ENCODE measurements at places on chromosomes 1 and 21.

GRCh38 chr1:980137-980571, 1.7 kb downstream of the PERM1 start:
- DNase-seq: no peak

DNA sequence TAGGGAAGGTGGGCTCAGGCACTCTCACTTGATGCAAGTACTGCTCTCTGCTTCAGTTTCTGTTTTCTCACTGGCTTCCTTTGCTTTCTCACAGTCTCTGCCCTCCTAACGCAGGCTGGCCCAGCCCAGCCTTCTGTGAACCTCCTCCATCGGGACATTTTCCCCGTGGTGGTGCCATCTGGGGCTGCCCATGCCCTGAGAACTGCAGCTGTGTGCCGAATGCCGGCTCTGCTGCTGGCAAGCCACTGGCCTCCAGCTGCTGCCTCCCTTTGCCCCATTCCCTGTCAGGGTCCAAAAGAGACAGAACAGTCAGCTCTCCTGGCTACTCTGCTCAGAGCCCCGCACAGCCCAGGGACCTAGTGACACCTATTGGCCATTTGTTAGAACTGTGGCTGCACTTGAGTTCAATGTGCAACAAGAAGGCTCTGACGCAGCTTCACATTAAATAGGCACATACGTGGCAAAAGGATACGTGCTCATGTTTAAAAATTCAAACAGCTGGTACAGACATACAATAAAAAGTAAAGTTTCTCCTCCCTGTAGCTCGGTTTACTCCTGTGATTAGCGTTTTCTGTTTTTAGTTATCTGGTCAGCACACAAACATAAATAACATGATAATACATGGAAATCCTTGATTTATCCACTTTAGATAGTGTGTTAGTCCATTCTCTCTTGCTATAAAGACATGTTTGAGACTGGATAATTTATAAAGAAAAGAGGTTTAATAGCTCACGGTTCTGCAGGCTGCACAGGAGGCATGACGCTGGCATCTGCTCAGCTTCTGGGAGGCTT, 46.6 kb downstream of the FCRL5 start:
- DNase-seq: no peak

- DNase-seq: peak; percentile 40
Measured at GRCh38 chr1:37811027-37811655, 3.1 kb upstream of the YRDC start.

DNA sequence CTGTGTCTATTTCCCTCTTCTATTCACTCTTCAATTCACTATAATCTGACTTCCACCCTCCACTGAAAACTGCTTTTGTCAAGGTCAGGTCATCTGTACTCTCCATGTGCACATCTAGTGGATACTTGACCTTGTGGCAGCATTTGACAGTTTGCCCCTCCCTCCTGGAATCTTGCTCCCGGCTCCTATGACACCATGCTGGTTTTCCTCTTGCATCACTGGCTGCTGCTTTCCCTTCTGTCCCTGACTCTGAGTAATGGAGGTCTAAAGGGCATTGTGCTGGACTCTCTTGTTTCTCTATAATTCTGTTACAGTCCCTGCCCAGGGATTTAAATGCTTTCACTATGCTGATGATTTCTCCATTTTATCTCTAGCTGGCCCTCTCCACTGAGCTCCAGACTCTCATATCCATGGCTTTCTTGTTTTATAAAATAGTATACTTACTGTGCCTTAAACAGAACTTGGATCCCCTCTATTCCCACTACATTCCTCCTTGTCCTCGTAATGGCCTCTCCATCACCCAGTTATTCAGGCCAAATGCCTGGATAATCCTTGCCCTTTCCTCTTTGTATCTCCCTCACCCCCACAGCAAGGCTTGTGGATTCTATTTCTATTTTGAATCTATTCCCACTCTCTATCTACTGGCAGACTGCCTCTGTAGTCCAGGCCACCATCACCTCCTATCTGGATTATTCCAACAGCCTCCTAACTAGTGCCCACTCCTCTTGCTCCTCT, 36.8 kb upstream of the PODN start:
- DNase-seq: no peak

DNA sequence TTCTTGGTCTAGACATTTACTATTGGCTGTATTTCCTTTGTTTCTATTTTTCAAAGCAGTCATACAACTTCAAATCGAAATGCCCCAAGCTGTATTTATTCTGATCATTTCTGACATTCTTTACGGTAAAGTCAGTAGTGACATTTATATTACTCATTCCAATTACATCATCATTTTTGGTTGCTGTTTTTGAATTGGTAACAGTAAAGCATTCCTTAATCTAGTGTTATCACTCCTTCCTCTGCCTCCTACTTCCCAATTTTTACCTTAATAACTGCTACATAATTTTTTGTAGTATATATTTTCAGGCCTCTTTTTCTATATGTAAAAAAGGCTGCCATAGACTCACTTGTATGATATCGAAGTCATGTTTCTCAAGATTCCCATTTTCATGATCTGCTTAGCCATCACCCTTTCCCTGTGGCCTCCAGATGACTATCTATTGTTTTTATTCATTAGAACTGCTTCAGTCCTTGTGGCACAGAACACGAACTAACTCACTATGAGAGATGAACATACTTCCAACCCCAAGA, 167.2 kb downstream of the RUNX1 start:
- DNase-seq: no peak

DNA sequence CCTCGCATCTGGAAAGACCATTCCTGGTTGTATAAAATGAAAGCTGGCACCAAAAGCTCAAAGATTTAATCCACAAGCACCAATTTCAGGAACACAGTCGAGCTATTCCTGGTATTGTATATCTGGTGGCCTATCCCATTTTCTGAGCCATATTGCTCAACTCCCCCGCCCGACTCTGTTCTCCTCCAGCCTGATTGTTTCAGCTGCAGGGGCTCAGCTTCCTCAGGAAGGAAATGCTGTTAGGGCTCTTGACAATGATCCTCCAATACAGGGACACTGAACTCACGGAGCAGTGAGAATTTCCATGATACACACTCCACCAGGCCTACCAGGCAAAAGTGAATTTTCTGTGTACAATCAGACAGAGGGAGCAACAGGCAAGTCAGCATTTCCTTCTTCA, 16.9 kb upstream of the TDRD10 start:
- no peak for DNase-seq

DNA sequence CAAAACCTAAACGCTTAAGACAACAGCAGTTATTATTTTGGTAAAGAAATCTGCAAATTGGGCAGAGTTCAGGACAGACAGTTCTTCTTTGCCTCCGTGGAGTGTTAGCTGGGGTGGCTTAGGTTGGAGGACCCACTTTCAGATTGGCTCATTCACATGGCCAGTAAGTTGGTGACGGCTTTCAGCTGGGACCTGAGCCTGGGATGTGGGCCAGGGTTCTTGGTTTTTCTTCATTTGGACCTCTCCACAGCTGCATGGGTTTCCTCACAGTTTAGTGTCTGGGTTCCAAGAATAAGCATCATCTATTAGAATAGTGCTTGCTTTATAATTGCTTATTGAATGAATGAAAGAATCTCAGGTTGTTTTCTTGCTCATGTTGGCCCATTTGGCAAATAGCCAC, 72.2 kb downstream of the ATF6 start:
- no peak for DNase-seq

DNA sequence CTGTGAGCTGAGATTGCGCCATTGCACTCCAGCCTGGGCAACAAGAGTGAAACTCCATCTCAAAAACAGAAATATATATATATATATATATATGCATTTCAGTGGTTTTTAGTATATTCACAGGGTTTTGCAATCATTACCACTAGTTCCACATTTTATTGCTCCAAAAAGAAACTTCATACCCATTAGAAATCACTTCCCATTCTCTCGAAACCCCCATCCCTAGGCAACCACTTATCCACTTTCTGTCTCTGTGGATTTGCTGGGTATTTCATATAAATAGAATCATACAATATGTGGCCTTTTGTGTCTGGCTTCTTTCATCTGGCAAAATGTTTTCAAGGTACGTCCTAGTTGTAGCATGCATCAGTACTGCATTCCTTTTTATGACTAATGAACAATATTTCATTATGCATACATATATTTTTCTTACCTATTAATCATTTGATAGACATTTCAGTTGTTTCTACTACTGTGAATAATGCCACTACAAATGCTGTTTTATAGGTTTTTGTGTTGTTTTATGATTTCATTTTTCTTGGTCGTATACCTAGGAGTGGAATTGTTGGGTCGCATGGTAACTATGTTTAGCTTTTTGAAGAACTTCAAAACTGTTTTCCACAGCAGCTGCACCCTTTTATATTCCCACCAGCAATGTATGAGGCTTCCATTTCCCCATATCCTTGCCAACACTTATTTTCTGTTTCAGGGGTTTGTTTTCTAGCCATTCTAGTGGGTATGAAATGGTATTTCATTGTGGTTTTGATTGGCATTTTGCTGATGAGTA, 95.9 kb downstream of the PHTF1 start:
- DNase-seq: no peak

DNA sequence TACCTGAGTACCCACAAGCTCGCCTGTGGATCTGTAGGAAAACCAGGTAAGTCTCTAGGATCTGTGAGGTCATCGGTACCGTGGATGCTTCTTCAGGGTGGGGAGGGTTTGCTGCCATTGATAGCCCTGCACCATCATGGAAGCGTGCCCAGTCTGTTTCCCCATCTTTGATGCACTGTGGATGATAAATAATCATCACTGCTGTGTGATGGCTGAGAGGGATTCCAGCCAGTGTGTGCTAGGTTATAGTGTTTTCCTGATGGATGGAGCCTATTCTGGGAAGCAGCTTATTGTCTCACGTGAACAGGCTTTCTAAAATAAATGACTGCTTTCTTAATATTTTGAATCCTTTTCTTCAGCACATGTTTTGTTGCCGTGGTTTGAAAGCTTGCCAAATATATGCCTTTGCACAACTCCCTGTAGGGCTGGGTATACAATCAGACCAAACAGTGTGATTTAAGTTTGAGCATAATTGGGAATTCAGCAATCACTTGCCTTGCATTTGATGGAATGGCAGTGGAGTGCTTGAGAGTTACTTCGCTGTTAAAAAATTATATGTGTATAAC, 113.8 kb downstream of the CAMTA1 start:
- DNase-seq: no peak

- DNase-seq: no peak
Measured at GRCh38 chr1:29240400-29240837, 4.1 kb downstream of the PTPRU start.

DNA sequence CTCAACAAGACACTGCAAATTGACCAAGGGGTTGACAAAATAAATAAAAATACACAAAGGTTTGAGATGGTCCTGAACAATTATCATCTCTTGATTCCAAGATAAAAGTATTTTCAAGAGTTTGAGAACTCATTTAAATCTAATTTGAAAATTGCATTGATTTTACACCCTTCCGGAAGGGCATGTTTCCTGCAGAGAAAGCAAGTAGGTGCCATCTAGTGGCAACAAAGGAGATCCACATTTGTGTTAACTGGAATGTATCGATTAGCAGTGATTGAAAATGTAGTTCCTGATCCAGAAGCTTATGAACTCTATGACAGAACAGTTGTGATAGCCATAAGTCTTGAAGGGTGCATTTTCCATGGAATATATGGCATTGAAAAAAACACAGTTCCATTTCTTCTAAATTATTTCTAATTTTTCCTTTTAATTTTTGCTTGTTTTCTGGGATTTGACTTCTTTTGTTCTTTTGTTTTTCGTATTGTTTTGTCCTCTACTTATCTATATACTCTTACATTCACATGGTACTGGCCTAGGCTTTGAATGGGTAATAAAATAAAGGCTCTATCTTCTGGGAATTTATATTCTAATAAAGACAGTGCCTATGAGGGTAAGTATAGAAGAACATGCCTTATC, 143.7 kb downstream of the DNM3 start:
- no peak for DNase-seq

GRCh38 chr1:230587061-230587460, 55.2 kb upstream of the COG2 start:
- DNase-seq: no peak

DNA sequence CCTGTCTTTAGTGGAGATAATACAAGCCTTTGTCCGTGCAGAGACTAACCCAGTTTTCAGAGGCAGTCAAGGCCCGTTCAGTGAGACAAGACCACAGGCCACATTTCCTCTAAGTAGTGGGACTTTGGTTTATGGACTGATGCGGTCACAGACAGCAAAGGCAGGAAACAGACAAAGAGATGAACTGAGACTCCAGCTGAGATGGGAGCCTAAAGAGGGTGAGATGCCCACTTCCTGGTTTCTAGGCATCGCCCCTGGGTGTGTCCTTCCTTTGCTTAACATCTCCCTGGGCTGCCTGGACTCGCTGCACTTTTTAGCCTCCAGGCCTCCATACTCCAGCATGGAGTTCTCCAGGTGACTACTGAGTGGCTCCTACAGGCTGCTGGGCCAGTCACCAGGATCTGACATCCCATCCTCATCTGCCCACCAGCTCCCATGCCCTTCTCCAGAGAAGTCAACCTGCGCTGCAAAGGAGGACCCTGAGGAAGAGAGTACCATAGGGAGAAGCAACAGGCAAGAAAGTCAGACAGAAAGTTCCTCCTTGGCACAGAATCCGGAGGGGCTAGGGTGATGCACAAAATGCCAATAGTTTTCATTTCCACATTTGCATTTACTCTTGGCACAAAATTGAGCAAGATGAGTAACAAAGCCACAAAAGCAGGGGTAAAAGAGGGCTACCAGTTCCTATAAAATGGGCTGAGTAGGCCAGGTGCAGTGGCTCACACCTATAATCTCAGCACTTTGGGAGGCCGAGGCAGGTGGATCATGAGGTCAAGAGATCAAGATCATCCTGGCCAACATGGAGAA, 15.1 kb downstream of the THEMIS2 start:
- DNase-seq: no peak

DNA sequence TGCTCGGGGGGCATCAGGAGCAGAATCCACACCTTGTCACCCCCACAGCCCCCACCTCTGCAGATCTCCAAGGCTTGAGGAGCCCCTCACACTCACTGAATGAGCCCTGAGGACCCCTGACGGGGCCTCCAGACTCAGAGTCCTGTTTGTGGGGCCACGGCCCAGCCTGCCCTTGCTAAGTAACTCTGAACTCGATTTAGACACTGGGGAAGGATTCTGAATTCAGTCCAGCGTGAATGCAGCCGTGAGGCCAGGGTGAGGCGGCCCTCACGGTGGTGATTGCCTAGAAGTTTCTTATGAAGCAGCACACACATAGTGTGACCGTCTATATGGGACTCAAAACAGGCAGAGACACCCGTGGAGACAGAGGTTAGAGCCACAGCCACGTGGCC, 58.9 kb upstream of the ADARB1 start:
- no peak for DNase-seq

DNA sequence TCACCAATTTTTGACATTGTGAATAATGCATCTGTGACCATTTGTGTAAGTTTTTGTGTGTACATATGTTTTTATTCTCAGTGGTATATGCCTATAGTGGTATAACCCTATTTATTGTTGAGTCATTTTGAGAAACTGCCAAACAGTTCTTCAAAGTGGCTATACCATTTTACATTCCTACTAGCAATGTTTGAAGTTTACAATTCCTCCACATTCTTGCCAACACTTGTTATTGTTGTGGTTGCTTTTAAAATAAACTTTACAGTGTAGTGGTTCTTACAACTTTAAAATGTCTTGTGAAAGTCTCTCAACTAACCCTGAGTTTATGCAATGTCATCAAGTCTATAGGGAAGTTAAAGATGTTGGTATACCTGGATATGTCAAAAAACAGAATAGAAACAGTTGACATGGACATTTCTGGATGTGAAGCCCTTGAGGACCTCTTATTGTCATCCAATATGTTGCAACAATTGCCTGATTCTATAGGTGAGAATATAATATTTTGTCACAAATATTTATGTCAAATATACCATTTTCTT, 219.4 kb downstream of the LRRC40 start:
- DNase-seq: no peak
